ENCODE measurements at places on chromosomes 5 and 9. TPM values are rescaled to one million over a fixed set of nuclear protein-coding genes. Genes with fewer than 3 reads are reported as not detected.

SLC27A4 gene
- total RNA-seq, result 28.0 TPM

TEK gene
- total RNA-seq, result 2.3 TPM

DBH gene
- 2.2 TPM for total RNA-seq

PCDHGB7 gene
- 0.91 TPM for total RNA-seq
